ENCODE measurements at places on chromosomes 6 and 20.

DNA sequence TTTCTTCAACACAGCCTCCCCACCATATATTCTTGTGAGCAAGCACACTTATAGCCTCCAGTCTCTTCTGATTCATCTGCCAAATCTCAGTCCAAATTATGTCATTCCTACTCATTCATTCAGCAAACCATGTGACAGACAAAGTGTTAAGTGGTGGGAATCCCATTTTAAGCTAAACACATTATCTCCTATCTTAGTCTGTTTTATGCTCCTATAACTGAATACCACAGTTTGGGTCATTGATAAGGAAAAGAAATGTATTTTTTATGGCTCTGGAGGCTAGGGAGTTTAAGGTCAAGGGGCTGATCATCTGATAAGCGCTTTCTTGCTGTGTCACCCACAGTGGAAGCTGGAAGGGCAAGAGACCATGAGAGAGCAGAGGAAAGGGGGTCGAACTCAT is 23.9 kb upstream of the SMIM13 start:
- no peak for DNase-seq

DNA sequence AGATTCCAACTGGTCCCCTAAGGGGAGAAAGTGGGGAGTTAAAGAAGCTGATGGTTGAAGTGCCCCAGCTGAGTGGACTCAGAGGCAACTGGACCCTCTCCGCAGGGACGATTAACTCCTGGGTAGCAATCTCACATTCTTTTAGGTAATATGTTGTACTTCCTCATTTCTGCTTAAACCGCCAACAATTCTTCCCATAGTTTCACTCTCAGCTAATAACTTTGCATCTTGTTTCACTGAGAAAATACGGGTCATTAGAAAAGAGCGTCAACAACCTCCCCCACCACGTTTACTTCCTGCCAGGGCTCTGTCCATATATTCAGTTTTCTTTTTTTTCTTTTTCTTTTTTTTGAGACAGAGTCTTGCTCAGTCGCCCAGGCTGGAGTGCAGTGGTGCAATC is 39.5 kb upstream of the CHD6 start:
- no peak for DNase-seq

GRCh38 chr6:63904650-63905248 is 269.1 kb downstream of the PHF3 start:
- peak; percentile 14 for DNase-seq

DNA sequence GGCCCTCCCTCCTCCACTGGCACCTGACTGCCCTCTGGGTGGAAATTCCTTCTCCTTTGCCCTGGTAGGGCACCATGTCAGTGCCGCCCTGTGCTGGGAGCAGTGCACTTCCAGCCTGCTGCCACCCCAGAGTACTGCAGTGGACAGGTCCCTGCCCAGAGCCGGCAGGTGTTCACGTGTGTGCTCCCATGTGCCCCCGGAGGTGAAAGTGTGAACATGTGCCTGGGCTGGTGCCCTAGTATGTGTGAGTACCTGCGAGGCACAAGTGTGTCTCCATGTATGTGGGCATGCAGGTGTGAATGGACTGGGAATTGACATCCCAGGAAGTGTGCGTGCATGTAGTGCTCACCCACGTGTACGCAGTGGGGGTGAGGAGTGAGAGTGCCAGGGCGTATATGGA is 29.4 kb downstream of the SDCBP2 start:
- DNase-seq, result no peak

GRCh38 chr20:25317351-25318075 is 69.6 kb downstream of the PYGB start:
- no peak for DNase-seq

DNA sequence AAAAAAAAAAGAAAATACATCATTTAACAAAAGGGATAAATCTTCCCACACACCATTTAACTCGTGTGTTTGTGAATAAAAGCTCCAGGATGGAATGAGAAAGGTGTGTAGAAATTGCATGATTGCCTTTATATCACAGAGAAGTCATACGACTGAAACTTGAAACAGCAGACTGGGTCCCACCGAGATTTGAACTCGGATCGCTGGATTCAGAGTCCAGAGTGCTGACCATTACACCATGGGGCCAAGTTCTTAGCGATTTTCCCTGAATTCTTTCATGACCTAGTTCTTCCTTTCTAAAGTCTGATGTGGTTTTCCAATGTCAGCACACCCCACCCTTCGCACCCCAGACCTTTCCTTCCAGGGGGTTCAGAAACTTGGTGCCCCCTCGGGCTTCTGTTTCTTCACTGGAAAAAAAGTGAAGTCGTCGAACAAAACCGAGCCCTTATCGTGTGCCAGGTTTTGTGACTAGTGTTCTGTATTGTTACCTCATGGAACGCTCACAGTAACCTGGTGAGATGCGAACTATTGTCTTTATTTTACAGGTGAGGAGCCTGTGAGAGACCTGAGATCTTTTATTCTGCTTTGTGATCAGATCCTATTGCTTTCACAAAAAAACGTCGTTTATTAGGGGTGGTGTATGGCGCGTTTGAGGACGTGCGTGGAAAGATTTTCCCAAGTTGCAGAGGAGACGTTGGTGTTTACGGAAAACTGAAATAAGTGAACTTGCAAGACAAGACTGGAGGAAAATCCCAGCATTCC is 120.8 kb downstream of the OR2B2 start:
- peak; percentile 52 for DNase-seq

DNA sequence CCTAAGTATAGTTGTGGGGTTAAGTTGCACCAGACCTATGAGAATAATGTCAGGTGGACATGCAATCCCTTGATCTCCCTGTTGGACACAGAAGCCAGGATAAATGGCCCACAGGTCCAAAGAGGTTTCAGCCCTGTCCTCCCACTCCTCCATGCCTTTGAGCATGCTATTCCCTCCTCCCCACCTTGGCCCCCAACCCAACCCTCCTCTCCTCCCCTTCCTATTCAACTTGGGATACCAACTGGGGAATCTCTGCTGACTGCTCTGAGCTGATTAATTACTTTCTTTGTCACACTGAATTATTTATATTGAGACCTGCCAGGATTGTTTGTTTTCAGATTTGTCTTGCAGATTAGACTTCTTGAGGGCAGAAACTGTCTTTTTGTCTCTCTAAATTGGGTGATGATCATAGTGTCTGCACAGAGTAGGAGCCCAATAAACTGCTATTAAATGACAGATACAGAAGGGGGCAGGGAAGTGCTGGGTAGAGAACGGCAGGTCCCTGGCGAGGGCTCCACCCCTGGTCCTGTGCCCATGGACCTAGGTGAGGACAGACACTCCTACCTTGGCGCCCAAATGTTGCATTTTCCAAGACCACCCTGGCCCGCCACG is 120.9 kb downstream of the UNC5CL start:
- DNase-seq, result no peak

- no peak for DNase-seq
Measured at GRCh38 chr20:34129518-34130162, 17.6 kb upstream of the EIF2S2 start.
